ENCODE measurements at places on chromosomes 6 and 20.

DNA sequence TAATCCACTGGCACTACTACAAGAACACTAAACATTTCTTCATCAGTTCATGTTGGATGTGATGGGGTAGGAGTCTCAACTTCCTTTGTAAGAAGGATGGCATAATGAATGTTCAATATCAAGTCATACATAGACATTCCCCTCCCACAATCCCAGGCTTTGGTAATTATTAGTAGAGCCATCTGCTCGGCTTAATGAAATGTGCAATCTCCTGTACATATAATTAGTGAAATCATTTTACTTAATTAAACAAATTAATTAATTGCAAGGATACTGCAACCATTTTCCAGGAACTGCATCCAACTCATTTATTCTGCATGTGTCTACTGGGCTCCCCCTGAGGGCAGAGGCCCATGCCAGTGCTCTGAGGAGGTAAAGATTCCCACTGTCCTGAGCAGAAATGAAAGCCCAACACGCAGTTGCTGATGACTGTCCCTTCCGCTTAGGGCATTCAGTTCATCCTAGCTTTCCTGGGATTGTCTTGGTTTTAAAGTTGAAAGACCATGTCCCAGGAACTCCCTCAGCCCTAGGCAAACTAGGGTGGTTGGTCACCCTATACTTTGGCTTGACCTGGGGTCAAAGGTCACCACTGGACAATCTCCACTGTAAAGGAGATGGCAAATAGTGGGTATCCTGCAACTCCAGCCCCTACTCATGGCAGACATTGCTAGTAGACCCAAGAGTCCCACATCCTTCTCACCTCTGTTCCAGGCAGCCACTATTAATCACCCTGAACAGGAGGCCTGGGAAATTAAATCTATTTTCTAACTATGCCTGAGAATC, 109.8 kb downstream of the TRERF1 start:
- no peak for DNase-seq

DNA sequence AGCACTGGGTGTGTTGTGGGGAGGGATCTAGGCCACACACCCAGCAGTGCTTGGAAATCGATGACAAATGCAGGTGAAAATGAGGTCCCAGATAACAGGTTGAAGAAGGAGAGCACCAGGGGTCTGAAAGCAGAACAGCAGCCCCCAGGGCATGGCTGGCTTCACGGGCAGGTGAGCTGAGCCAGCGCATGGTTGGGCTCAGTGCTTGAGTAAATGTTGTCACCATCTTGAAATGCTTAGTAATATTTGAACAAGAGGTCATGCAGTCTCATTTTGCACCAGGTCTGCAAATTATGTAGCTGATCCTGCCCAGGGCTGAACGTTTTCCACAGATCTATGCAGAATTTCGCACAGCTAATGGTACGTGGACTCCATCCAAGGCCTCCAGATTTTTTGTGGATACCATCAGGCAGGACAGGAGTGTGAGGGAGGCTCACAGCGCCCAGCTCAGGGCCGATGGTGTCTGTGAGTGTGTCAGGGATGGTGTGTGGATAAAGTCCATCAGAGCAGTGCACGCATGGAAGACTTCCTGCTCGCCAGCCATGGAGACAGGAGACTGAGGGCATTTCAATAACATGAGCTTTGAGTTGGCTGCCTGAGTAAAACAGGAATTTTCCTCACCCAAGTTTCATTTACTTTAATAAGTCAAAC, 53.1 kb upstream of the SNX9 start:
- peak; percentile 36 for DNase-seq

- no peak for DNase-seq
Observed at GRCh38 chr6:90939906-90940305, 353.0 kb upstream of the MAP3K7 start.

DNA sequence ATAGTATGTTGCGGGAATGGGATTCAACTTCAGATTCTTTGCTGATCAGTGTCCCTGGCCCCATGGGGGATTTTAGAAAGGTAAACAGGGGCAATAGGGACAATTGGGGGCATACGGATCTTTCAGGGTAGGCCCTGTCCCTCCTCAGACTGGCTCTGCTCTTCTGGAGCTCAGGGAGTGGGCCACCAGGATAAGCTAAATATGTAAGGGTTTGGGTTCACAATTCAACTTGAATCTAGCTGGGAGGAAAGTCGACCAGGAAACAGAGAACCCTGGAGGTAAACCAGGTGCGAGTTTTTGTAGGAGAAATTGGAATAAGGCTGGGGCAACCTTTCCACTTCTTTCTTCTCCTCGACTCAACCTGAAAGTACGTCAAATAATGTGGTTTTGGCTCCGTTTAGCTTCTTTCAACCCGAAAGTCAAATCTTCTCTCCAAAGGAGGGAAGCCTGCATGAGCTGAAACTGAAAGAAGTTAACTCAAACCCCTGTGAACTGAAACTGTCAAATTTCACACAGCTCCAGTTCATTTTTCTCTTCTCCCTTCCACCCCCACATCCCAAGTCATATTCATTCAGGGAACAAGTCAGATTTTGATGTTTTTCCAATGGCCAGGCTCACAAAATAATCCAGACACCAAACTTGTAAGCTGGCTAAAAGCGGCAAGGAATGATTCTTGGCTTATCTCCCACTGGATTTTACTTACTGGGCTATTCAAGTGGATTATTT, 278.2 kb downstream of the CLIC5 start:
- DNase-seq, result no peak

DNA sequence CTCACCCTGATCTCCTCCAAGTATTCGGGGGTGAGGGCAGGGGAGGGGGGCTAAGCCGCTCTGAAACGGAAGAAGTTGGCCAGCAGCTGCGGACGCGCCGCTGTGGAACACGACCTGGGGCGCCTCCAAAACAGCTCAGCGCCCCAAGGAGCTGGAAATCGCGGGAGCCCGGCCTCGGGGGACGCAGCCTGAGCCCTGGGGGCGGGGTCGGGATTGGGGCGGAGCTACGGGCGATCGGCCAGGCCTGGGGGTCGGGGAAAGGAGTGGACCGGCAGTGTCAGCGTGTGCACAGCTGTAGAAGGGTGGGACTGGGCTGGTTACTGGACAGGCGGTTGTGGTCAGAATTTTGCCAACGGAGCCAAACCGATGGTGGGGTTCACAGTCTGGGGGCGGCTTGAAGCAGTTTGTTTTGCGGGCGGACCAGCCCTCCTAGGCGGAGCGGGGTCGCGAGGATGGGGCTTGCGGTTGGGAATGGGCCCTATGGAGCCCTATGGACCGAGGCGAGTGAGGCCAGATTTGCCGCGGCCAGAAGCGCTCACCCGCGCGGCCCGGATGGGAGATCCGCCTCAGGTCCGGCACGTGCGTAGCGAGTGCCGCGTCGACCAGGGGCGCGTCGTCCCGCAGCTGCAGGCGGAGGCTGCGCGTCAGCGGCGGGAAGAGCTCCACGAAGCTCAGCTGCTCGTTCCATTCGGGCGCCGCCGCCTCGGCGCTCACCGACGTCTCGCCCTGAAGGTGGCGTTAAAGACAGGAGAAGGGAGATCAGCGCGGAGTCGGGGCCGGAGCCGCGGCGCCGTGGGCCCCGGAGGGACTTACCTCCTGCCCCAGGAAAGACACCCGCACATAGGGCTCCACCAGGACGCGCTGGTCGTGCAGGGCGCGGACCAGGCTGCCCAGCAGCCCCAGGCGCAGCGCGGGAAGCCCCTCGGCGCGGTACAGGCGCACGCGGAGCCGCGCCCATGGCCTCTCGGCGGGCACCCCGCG, 14.3 kb upstream of the SPAG4 start:
- DNase-seq, result peak; percentile 80

DNA sequence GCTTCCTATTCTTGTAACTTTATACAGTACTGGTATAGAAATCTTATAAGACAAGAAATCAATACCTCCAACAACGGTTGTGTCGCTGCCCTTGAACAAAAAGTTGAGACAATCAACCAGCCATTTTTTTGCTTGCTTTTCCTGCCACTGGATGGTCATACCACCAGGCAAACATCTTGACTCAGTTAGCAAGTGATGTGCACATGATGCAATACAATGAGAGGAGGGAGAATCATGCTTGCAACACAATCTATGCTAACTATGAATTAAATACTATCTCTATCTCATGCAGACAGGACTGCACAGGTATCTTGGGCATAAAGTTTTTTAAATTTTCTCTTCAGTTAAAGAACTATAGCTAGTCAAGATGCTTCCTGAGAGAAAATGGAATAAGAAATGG, 877.7 kb upstream of the CITED2 start:
- DNase-seq, result no peak

DNA sequence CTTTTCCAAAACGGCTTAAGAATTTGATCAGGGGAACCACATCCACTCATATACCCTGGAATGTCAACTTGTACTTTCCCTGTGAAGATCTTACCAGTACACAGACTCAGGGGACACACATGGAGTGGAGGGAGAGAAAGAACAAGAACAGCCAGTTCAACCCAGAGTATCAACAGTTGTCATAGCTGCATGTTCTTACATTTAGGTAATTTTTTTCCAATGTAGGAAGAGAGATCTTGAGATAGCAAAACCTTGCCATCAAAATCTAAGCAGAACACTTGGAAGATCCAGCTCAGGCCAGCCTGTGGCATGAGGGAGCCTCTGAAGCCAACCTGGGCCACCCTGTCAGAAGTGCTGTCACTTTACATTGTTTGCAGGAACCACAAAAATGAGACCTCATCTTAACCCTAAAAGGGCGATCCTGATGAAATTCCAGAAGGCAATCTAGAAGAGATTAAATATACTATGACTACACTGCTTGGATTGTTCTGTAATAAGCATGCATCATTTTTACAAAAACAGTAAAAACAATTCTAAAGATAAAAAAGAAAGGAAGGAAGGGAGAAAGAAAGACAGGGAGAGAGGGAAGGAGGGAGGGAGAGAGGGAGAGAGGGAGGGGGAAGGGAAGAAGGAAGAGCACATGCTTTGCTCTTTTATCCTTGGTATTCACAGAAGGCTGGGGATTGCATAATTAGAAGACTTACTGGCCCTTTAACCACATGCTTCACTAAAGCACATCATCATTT, 124.7 kb upstream of the TCF21 start:
- DNase-seq, result no peak
